Stimulated activated CD4-positive, alpha-beta T cell treated with anti-CD3 and anti-CD28 coated beads, TNF-alpha, amount 100 ng/mL, for 48 hours (primary cell): ENCODE measurements at places on chromosomes 2 and 18.

GRCh38 chr2:47177043-47177565, 22.0 kb upstream of the STPG4 start:
- no peak for DNase-seq

GRCh38 chr2:5666798-5667197, 25.4 kb upstream of the SOX11 start:
- DNase-seq, result no peak

DNA sequence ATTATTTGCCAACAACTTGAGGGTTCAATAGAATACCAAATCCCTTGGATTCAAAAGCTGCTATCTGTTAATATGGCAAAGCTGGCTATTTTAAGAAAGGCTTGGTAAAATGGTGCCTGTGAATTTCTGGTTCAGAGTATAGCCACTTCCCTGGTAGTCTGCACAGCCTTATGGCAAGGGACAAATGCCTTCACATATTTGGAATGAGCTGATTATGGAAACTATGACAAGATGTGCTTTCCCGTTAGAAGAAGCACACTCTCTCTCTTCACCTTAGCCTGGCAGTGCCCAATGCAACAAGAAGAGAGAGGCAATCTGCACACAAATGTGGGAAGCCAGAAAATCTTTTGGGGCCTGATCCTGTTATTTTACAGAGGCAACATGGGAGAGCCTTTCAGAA, 47.5 kb upstream of the MAP3K20 start:
- DNase-seq, result no peak

- no peak for DNase-seq
Observed at GRCh38 chr2:166419616-166419934, 43.8 kb upstream of the SCN9A start.

DNA sequence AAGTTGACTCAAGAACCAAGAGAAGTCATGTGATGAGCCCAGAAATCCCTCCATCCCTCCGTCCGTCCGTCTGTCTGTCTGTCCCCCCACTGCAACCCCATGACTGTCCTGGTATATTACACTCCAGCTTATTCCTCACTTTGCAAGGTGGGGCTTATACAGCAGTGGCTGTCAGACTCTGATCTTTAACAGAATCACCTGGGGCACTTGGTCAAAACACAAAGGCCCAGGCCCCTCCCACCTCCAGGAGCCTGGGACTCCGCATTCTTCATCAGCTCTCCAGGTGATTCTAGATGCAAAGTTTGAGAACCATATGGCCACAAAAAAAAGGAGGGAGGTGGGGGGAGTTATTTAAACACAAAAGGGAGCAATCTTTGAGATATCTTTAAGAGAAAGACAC, 61.4 kb downstream of the MYO5B start:
- no peak for DNase-seq

- DNase-seq, result no peak
Observed at GRCh38 chr2:56770490-56770889, 586.7 kb downstream of the CCDC85A start.

GRCh38 chr2:172288603-172289002, 138.8 kb upstream of the ITGA6 start:
- no peak for DNase-seq

DNA sequence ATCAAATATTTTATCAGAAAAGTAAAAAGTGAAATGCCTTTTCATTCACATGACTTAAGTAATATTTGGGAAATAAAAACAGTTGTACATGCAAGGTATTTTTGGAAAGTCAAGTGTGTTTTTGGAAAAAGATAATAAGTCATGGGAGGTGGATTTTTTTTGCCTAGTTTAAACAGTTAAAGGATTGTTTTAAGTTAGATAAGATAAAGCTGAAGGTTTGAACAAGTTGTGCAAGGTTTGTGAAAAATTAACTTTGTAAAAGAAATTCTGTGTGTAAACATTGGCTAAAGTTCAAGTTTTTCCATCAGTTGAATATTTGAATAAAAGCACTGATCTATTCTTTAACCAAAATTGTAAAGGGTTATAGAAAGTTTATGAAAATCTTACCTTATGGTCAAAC, 207.9 kb upstream of the RGPD4 start:
- DNase-seq, result no peak

DNA sequence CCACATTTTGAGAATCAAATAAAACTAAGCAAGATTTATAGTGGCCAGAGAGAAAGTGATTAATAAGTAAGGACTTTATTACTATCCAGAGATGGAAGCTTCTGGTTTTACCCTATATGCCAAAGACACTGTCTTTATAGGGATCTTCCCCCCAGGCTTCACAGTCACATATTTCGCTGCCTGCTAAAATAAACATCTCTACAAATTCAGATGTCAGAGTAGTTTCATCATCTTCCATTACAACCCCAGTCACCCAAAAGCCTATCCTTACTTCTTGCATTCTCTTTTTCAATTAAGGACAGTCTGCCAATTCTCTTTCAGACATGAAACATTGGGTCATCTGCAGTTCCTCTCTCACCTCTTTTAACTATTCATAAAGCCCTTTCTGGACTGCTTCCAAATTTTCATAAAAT, 28.3 kb downstream of the CREB1 start:
- DNase-seq, result no peak

DNA sequence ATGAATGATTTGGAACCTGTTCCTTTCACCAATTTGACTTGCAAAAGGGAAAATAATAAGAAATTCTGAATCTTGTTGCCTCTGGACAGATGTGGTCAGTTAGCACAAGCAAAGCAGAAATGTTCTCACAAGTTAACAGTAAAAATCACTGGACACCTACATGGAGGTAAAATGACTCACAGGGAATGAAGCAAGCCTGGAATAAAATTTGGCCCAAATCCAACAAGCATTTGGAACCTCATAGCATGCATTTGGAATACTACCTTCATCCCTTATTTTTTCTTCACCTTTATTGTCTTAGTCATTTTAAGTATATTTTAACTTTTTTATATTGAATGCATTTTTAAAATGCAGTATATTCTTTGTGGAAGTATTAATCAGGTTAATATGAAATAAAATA, 602.9 kb downstream of the ARHGAP15 start:
- DNase-seq, result no peak

DNA sequence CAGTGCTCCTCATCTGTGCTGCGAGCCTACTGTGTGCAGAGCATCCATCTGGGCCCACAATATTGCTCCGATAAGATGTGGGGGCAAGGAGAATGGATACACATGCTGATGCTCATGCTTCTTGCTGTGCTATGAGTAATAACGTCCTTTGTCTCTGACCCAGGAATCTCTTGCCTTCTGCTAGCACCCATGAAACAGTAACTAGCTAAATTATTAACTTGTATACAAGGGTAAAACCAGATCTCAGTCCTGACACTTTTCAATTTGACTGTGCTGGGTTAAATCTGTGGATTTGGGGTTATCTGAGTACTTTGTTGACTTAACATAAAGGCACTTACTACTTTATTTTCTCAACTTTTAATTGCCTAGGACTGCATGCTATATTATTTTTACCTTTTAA, 357.6 kb downstream of the SLC4A3 start:
- DNase-seq, result no peak

- DNase-seq, result no peak
Observed at GRCh38 chr2:209830722-209831465, 59.3 kb downstream of the UNC80 start.

- DNase-seq, result no peak
Observed at GRCh38 chr2:177585234-177585863, 192.8 kb downstream of the AGPS start.

DNA sequence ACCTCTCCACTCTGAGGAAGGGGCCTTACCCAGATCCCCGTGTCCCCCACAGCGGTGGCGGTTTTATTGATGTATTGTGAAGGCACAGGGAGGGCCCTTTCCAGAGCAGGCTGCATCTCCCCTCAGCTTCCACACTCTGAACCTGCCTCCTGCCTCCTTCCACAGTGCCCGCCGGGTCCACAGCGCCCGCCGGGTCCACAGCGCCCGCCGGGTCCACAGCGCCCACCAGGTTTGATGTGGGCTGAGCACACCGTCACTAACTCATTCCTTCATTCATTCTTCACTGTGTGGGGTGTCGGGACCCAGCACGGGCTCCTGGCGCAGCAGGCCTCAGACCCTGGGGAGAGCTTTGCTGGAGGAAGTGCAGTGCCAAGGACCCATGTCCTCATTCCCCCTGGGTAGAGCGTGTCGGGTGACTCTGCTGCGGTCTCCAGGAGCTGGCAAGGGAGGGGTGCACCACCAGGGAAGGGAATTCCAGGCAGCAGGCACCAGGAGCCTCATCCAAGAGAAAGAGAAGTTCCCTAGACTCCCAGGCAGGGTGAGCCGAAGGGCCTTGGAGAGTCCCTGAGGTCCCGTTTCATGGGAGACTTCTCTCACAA, 57.1 kb downstream of the HPCAL1 start:
- no peak for DNase-seq

DNA sequence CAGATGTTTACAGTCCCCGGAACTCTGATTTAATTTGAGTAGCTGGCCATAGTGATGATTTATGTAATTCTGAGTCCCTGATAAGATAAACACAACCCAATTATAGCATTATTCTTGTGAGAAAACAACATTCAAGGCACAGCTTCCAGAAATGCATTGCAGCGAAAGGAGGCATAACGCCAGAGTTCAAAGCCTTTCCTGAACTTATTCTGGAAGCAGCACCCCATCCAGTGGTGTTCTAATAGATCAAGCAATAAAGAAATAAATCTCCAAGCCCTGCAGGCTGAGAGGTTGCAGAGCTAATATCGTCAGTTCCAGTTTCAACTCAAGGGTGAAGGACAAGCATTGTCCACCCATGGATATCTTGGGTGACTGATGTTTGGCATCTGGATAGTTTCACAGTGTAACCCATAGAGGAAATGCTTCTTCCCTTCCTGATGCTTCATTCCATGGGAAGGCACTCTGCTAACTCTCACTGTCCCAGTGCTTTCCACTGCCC, 18.8 kb downstream of the CDH2 start:
- no peak for DNase-seq

GRCh38 chr2:112958428-112959108, 19.2 kb upstream of the IL36G start:
- peak; percentile 13 for DNase-seq

DNA sequence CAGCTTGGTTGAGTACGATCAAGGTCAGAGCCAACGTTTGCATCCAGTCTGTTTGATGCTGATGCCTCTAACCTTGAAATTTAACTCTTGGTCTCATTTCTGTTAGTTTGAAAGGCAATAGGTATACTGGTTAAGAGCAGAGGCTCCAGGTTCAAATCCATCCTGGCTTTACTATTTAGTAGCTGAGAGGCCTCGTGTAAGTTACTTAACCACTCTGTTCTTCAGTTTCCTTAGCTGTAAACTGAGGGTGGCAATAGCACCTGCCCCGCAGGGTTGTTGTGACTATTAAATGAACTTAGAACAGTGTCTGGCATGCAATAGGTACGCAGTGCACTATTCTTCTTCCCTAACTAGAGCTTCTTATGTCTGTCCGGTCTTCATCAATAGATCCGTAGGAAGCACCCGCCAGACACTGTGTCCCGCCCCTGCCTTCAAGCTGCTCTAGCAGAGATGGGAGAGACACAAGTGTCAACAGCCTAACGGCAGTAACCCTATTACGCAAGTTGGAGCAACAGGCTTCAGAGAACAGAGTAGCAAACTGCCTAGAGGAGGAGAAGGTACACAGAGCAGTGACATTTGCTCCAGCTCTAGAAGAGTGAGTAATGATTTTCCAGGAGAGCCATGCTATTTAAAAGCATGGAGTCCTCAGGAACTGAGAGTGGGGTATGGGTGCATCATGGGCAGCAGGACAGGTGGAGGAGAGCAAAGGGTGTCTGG, 62.7 kb upstream of the ST3GAL5 start:
- DNase-seq, result no peak

DNA sequence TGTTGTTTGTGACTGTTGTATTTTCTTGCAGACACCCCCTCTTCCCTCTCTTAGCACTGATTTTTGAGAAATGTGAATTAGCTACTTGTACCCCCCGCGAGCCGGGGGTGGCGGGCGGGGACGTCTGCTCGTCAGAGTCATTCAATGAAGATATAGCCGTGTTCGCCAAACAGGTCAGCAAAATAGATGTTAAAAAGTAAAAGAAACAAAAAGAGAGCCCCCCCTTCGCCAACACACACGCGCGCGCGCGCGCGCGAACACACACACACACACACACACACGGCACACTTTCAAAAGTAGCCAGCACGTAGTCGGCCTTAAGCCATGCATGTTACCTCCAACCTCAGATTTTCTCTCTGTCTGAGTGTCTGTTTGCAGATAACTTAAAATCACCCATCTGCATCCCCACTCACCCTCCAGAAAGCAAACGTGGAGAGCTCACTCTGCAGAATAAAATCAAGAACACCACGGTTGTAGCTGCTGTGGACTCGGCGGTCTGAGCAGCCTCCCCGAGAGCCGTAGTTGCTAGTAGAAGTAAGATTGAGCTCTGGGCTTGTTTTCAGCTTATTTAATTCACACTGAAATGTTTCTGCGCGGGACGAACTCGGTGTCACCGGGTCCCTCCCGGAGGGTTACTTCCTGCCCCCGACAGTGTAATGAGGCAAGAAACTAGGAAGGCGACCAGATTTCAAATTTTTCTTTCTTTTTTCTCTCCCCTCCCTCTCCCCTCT, 5.1 kb downstream of the MEIS1 start:
- DNase-seq, result no peak

DNA sequence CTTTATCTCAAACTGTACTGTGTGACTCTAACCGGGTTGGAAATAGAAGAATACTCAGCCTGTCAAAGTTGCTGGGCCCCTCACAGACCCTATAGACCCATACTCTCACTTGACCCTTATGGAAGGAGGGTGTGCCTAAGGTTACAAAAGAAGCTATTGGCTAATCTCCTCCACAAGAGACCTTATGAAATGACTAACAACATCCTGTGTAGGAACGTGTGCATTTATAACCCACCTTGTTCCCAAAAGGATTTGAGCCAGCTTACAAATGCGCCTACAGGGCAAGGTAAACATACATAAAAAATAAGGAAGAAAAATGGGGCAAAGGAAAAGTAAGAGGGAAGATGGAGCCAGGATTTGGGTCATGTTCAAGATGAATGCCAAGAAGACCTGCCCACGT, 225.4 kb upstream of the SMAD2 start:
- DNase-seq, result no peak

DNA sequence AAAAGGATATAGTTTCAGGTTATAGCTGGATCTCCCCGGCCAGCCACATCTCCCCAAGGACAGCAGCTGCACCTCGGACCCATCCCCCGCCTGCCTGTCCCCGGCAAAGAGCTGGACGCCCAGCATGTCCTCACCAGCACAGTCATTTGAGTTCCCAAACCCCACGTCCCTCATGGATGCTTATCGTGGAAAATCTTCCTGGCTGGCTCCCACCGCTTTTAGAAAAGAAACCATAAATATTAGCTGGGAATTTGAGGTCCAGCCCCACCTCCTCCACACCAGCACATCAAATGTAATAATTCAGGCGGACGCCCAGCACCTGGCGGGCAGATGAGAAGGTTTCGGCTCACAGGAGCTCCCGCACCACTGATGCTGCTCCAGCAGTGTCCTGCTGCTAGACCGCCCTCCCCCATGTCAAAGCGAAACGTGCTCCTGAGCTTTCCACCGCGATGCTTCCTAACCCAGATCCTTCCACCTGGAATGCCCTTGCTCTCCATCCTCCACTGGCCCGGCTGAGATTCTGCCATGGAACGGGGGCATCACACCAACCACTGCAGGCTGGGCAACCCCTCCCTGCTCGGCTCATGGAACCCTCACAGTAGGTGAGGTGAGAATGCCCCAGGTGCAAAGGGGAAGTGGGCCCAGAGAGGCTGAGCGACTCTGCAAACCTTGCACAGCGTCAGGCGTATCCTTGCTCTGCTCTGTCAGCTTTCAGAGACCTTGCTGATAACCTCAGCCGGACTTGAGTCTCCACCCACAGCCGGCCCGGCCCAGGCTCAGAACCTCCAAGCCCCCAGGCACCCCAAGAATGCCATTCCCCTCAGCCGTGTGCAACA, 71.5 kb upstream of the GPC1 start:
- no peak for DNase-seq

- no peak for DNase-seq
Observed at GRCh38 chr18:62999392-62999791, 284.1 kb downstream of the PHLPP1 start.

GRCh38 chr2:238487652-238488346, 61.1 kb downstream of the ASB1 start:
- no peak for DNase-seq
